ENCODE measurements at places on chromosomes 3 and 15. TPM values are rescaled to one million over a fixed set of nuclear protein-coding genes. Genes with fewer than 3 reads are reported as not detected.

The KLHL6 gene
- 9.8 TPM for total RNA-seq

The GASK1A gene
- total RNA-seq: 7.3 TPM

The SPTBN5 gene
- total RNA-seq: 1.2 TPM

The OR4F15 gene
- 0.13 TPM for total RNA-seq

The CADM2 gene
- 0.25 TPM for total RNA-seq

- DNase-seq: no peak
Measured at GRCh38 chr3:150083655-150084042, 113.0 kb upstream of the PFN2 start.

DNA sequence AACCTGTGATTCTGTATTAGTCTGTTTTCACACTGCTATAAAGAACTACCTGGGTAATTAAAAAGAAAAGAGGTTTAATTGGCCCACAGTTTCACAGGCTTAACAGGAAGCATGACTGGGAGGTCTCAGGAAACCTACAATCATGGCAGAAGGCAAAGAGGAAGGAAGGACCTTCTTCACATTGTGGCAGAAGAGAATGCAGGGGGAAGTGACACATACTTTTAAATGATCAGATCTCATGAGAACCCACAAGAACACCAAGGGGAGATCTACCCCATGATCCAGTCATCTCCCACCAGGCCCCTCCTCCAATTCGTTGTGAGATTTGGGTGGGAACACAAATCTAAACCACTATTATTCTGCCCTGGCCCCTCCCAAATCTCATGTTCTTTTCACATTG is 6.1 kb downstream of the ZKSCAN7 start:
- no peak for DNase-seq

DNA sequence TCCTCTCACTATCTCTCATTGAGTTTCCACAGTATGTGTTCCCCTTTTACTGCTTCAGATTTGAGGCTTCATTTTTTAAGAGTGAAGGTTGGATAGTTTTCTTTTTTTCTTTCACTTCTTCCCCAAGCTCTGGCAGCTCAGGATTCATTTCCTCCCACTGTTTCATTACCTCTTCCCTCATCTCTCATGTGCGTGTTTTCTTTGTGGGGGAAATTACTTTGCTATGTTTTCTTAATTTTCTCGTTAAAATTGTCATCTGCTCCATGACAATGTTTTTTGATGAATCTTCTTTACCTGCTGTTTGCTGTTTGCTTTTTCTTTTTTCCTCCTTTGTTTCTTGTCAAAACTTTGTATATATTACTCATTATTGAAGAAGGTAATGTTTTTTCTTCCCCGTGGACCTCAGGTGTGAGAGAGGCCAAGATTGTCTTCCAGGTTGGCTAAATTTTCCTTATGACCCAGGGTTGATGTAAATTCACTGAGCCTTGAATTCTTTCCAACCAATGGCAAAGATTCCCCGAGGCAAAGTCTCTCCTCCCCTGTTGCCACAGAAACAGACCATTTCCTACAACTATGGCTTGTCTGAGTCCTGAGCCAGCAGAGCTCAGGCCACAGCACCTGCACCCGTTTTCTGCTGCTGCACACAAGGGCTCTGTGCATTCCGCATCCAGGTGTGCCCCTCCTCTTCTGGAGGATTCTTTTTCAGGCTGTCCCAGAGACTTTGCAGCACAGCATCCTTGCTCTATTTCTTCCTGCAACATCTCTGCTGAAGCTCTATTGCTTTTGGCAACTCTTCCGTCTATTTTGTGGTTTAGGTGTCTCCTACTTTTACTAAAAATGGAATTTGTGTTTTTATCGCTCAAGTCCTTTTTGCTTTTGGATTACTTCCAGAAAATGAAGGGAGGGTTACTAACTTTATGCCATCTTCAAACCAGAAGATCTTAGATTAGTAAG is 66.1 kb downstream of the NOX5 start:
- peak; percentile 56 for DNase-seq

- no peak for DNase-seq
Measured at GRCh38 chr3:111303760-111304159, 232.1 kb downstream of the NECTIN3 start.

DNA sequence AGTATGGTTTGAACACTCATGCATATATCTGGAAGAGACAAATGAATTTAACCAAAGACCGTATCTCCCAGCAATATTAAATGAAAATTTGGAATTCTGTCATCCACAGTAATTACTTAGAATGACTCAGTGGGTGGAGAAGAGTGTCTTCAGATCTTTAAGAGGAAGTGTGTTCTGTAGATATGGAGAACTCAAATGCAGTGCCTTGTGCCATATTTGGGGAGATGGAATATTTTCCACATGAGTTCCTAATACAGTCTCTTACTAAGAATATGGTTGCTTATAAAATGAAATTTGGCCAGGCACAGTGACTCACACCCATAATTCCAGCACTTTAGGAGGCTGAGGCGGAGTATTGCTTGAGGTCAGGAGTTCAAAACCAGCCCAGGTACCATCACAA is 40.5 kb downstream of the ANO10 start:
- no peak for DNase-seq

- no peak for DNase-seq
Measured at GRCh38 chr3:82973791-82974190, 1212.3 kb upstream of the GBE1 start.

DNA sequence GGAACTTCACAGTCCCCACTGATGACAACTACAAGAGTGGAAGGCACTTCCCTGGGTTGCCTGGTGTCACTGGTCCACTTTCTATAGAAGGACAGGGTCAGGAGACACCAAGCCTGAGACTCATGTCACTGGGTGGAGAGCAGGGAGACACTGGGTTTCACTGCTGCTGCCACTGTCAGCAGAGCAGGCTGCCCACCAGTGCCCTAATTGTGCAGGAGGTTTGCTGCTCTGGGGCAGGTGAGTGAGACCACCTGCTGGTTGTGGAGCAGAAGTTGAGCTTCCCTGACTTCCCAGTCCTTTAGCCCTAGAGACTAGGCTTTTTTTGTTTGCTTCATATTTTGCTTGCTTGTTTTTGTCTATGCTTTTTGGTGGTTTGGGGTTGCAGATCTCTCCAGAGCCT is 528.4 kb upstream of the RGMA start:
- DNase-seq: peak; percentile 5

GRCh38 chr3:175743733-175744400 is 884.7 kb downstream of the NAALADL2 start:
- DNase-seq: no peak

All from kidney (tissue), 22 donors.